Activated CD4-positive, alpha-beta T cell treated with anti-CD3 and anti-CD28 coated beads, Interleukin-2, Interleukin-4, amounts not matched to agents 100 ng/mL and 50 ng/mL, durations not matched to agents 16 hours and 8 hours (primary cell): ENCODE measurements at places on chromosomes 16 and 17.

GRCh38 chr17:1695365-1695764 lies 10.7 kb upstream of the PRPF8 start:
- no peak for DNase-seq

GRCh38 chr16:82181461-82182185 lies 11.6 kb upstream of the MPHOSPH6 start:
- DNase-seq: no peak

DNA sequence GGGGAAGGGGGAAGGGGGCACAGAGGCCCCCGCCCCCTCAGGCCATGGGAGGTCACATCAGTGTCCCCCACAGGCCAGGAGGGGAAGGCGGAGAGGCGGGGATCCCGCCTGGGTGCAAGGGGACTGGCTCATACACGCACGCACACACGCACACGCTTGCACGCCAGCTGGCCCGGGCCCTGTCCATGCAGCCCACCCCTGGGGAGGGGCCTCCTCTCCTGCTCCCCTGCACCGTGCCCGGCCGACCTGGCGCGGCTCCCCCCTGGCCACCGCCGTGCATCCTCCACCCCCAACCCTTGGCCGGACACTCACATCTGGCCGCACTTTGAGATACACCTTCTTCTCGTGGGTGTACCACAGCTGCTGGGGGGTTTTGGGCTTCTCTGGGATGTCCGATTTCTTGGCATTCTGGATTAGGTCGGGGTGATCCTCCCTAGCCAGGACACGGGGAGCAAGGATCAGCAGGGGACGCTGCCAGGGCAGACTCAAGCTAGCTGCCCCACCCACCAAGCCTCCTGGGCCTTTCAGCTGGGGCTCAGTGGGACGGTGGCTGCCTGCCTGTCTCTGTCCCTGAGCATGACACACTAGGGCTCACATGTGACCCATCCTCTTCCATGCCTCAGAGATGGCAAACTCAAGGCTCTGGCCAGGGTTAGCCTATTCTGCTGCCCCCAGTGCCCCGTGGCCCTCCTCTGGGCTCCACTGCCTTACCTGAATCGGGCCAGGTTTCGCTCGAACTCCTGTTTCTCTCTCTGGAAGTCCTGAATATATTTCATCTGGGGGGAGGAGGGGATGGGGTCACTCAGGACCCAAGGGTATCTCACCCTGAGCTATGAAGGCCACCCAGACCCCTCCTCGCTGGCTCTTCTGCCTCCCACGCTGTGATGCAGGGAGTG lies 6.7 kb downstream of the UBTF start:
- no peak for DNase-seq

DNA sequence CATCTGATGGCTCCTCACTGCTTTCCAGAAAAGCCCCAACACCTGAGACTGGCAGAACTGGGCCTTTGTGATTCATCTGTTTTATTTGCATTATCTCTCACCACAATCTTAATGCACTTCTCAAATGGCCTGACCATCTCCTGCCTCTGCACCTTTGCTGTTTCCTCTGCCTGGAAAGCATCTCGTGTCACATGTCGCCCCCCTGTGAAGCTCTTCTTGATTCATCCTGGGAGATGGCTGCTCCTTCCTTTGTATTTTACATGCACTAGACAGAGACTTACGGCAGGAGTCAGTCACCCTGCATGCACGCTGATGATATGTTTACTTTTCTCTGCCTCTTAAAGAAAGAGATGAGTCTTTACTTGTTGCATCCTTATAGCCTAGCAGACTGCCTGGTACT lies 30.0 kb downstream of the HNF1B start:
- no peak for DNase-seq

DNA sequence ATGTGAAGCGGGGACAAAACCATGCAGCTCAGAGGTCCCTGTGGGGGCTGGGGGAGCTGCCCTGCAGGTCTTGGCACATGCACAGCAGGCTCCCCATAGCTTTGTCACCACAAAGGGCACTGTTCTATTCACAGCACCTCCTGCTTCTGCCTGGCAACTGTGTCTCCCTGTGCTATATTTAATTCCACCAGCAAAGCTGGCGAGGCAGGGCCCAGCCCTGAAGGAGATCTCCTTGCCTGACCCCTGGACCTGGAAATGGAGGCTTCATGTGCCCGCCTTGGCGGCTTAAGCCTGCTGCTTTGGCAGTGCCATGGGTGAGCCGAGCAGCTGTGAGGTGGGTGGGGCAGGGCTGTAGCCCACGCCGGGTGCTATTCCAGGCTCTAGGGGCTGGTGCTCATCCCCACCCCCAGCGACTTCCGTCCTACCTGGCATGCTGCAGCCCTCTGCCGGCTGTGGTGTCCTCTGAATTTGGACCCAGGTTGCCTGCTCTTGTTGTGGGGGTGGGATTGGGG lies 6.8 kb downstream of the LDHD start:
- no peak for DNase-seq

DNA sequence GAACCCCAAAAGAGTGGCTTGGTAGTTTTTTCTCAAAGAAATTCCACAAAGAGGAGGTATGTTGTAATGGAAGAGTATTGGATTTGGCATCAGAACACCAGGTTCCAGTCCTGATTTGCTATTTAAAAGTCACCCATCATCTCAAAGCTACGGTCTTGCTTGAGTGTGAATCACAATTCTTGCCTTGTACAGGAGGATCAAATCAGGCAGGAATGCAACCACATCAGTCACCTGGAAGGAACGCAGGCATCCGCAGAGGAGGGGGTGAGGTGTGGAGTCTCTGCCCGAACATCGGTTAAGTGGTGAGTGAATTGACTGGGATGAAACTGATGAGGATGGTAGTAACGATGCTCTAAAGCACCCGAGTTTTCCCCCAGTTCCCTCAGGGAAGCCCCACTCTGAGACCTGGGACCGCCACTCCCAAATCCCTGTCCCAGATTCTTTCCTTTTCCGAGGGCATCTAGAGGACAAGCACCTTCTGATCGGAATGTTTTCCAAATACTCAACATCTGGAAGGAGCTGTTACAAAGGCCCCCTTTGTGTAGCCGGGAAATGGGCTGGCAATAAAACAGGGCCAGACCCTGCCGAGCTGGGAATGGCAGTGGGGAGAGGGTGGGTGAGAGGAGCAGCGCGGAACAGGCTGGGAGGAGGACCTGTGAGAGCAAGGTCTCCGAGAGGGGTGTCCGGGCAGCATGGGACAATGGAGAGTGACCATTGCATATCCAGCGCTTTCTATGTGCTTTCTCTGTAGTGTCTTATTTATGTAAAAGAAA lies 469.6 kb downstream of the SLC39A11 start:
- no peak for DNase-seq
